IPS DF 19.7 (cell line): ENCODE measurements at places on chromosomes 1 and 21.

DNA sequence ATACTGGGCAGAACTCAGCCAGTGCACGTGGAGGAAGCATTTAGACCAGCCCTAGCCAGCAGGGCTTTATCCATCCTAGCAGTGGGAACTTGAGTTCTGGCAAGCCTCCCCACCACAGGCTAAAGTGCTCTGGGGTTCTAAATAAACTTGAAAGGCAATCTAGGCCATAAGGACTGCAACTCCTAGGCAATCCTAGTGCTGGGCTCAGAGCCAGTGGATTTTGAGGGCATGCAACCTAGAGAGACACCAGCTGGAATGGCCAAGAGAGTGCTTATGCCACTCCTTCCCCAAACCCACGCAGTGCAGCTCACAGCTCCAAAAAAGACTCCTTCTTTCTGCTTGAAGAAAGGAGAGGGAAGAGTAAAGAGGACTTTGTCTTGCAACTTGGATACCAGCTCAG is 70.5 kb upstream of the APOBEC4 start:
- no peak for DNase-seq

DNA sequence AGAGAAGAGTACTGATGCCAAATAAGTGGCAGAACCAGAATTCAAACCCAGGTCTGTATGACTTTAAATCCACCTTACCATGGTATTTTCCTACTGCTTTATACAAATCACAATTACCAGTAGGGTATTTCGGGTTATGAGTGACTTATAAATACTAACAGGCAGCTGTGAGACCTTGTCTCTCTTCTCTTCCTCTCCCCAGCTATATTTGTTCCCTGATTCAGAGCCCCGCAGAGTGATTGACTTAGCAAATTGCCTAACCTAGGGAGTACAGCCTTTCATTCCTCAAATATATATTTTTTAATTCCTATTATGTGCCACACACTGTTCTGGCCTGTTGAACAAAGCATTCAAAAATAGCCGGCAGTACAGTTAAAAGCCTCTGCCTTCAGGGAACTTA is 168.0 kb downstream of the CLEC20A start:
- DNase-seq: no peak

DNA sequence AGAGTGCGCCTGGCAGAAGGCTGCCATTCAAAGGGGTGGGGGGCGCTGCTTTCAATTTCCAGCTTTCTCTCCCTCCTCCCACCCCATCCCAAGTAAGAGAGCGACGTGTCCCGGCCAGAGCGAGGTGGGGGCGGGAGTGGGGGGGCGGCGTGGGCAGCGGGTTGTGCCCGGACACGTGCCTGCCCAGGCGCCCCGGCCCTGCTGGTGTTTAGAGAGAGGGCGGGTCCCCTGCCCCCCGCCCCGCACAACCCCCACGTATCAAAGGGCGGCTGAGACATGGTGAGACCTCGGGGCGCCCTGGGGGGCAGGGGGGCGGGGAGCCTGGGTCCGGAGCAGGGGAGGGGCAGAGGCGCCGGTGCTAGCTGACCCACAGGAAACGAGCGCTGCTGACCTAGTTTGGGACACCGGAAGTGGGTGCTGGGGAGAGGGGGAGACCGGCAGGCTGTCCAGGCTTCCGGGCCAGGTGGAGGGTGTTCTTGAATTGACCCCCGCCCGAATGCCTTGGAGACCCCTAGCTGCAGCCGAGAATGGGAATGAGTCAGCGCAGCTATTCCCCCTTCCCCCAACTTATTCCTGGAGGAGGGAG is 1.3 kb downstream of the ZBTB7B start:
- no peak for DNase-seq

DNA sequence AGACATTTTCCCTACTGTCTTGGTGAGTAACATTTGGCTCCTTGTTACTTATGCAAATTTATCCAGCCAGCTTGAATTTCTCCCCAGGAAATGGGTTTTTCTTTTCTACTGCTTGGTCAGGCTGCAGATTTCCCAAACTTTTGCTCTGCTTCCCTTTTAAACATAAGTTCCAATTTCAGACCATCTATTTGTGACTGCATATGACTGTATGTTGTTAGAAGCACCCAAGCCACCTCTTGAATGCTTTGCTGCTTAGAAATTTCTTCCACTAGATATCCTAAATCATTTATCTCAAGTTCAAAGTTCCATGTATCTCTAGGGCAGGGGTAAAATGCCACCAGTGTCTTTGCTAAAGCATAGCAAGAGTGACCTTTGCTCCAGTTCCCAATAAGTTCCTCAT is 32.3 kb upstream of the CITED4 start:
- no peak for DNase-seq

- no peak for DNase-seq
Observed at GRCh38 chr1:202192770-202193613, 607 bp upstream of the LGR6 start.

GRCh38 chr1:26145960-26146294 is 13.0 kb upstream of the FAM110D start:
- no peak for DNase-seq
